Keratinocyte (primary cell): ENCODE measurements at places on chromosomes 16 and 17. TPM values are rescaled to one million over a fixed set of nuclear protein-coding genes. Genes with fewer than 3 reads are reported as not detected.

GRCh38 chr17:6548578-6549330 is 7.6 kb downstream of the PITPNM3 start:
- no peak for DNase-seq

GRCh38 chr17:59355030-59355701 is 23.7 kb downstream of the YPEL2 start:
- no peak for DNase-seq

- DNase-seq, result no peak
These were observed 50.1 kb upstream of the DDX52 start for GRCh38 chr17:37693328-37693727.

Gene RMI2
- polyA plus RNA-seq, result 2.7 to 6.8 TPM (median 5.4 TPM) in 3 replicates
